Nasal cavity respiratory epithelium epithelial cell of viscerocranial mucosa (primary cell): ENCODE measurements at places on chromosomes 5 and 9. TPM values are rescaled to one million over a fixed set of nuclear protein-coding genes. Genes with fewer than 3 reads are reported as not detected.

The BRINP1 gene
- total RNA-seq = 0.34 and 14.4 TPM in 2 replicates

The IFNK gene
- not detected in 2 replicates for total RNA-seq

The PCDHA4 gene
- total RNA-seq = 0.34 and 2.3 TPM in 2 replicates

The FBLL1 gene
- 0.14 and 3.1 TPM in 2 replicates for total RNA-seq

The SFXN1 gene
- 84.8 and 163 TPM in 2 replicates for total RNA-seq
